ENCODE measurements at places on chromosomes 2 and 18.

DNA sequence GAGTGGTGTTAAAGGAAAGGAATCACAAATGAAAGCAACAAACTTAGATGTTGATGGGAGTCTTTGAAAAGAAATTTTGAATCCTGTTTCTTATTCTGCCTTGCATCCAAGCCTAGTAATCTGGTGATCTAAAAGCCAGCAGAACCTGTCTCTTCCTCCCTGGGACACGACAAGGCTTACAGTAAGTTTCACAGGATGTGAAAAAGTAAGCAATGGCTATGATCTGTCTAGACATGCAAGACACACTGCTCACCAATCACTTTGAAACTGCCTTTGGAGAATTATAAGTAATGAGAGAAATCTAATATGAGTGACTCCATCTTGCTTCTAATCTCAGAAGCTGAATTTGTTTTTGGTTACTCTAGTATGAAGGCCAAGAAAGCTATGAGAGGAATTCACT, 103.7 kb downstream of the KCNH7 start:
- no peak for DNase-seq

DNA sequence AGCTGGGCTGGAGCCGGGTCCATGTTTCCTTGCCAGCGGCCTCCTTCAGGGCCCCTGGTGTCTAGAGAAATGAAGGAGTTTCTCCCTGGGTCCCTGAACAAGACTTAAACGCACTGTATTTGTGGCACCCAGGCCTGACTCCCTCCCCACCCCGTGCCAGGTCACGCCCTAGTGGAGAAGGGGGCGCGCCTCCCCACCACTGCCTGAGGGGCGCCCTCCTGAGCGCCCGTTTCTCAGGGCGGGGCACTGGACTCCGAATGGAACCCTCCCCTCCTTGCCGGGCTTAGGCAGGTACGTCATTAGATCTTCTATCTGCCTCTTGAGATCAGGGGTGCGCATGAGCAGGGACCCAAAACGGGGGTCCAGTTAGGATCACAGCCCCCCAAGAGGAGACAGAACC, 16.3 kb downstream of the ODC1 start:
- no peak for DNase-seq

- DNase-seq, result no peak
Observed at GRCh38 chr18:74183130-74183529, 34.8 kb downstream of the TIMM21 start.

- DNase-seq, result no peak
Observed at GRCh38 chr2:230444832-230445231, 28.8 kb downstream of the SP100 start.

Data from GM18507 (cell line).